ENCODE measurements at places on chromosomes 16 and 17.

DNA sequence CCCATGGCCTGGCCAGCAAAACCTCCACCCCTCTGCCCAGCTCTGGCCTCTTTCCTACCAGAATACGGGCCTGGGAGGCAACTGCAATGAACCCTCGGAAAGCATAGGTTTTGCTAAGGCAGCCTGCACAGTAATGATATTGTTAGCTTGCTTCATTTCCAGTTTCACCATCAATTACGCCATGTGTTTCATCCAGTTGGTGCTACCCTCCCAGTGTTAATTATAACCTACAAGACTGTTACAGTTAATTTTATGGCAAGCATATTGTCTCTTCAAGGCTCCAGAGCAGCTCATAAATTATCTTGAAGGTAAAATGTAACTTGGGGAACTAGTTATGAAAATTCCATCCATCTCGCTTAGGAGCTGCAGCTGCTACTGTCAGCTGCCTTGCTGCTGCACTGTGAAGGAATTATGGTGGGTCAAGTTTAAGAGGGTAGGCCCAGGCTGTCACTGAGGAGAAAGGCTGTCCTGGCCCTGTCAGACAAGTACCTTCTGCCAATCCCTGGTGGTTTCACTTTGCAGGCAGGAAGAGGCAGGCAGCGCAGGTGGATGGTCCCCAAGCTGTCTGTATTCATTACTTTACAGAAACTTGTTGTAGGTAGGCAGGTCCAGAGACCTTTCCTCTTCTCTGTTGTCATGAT lies 242.9 kb downstream of the FTO start:
- DNase-seq = no peak

DNA sequence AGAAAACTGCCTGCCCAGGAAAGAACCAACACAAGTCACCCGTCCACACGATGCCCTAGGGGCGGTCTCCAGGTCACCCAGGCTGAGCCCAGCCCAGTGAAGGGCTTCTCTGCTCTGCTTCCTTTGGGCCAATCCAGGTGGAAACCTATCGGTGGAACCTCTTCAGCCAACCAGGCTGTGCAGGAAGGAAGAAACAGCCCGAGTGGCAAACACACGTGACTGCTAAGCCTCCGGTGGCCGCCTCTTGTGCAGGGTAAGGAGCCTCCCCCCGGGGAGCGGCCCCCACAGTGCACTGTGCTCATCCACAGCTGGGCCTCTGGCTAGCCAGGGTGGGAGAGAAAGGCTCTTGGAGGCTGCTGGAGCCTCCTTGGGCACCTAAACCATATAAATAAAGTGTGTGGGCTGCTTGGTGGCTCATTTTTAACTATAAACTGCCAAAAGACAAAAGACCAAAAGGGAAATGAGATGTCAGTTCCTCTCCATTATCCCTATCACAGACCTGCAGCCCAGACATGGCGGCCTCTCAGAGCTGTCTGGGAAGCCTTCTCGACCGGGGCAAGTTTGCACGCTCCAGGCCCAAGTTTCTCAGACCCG lies 2.4 kb downstream of the RTN4RL1 start:
- DNase-seq = no peak

- no peak for DNase-seq
These were observed 78.2 kb upstream of the DNAH17 start for GRCh38 chr17:78655251-78655940.

GRCh38 chr17:1629504-1630310 lies 1.1 kb upstream of the SLC43A2 start:
- peak; percentile 63 for DNase-seq

GRCh38 chr17:59853168-59853918 lies 39.4 kb downstream of the TUBD1 start:
- no peak for DNase-seq

DNA sequence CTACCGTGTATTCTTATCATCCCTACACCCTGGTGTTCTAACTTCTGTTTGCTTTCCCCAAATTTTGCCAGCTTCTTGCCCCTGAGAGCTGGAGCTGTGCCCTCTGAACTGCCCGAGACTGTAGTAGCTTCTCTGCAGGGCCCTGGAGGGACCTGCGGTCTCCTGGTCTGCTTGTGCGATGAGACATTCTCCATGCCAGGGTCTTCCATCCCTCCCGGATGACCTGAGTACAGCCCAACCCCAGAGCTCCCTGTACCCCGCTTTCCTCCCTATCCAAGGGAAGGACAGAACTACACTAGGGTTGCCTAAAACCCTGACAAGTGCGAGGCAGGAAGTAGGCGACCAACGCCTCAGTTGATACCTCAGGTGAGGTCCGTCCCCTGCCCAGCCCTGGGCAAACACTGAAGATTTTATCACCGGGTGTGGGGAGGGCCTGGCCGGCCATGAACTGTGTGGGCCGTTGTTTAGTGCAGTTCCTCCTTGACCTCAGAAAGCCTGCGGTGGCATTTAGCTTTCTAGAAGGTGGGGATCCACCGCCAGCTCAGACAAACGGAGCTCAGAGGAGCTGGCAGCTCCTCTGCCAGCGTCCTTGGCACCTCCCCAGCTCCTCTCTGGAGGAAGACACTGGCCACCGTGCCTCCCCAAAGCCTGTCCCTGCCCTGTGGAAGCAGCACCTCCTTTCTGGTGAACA lies 13.7 kb downstream of the CANT1 start:
- DNase-seq = no peak

- DNase-seq = no peak
These were observed 2.6 kb upstream of the MYCBPAP start for GRCh38 chr17:50505591-50506130.

DNA sequence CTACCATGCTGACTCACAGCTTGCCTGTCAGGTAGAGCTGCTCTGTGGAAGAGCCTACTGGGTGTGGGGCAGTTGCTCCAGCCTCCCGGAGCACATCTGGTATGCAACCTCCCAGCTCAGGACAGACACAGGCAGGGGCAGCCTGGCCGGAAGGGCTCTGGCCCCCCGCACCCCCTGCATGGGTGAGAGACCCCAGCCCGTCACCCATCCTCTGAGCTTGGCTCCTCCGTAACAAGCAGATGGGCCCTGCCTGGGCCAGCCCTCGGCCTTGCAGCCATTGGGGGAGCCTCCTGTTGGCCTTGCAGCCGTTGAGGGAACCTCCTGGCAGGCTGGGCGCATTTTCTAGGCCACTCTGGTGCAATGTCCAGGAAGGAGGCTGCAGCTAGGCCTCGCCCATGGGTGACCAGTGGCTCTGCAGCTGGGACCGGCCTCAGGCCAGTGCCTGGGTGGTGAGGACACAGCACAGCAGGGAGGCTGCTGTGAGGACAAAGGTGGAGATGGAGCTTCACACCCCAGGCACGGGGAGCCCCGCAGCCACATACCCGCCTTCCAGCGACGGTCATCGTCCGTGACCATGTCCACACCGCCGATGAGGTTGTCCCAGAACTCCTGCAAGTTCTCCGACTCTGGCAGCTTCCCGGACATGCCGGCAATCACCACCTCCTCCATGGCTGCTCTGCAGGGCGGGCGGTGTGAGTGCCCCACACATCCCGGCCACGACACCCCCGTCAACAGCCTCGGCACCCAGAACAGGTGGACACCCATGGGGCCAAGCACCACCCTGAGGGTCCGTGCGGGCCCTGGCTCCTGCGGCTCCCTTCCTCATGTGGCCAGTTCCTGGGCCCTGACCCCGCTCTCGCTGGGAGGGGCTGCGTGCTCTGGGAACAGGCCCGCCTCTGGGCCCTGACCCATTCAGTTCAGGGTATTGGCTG lies 2.0 kb downstream of the FASN start:
- no peak for DNase-seq

DNA sequence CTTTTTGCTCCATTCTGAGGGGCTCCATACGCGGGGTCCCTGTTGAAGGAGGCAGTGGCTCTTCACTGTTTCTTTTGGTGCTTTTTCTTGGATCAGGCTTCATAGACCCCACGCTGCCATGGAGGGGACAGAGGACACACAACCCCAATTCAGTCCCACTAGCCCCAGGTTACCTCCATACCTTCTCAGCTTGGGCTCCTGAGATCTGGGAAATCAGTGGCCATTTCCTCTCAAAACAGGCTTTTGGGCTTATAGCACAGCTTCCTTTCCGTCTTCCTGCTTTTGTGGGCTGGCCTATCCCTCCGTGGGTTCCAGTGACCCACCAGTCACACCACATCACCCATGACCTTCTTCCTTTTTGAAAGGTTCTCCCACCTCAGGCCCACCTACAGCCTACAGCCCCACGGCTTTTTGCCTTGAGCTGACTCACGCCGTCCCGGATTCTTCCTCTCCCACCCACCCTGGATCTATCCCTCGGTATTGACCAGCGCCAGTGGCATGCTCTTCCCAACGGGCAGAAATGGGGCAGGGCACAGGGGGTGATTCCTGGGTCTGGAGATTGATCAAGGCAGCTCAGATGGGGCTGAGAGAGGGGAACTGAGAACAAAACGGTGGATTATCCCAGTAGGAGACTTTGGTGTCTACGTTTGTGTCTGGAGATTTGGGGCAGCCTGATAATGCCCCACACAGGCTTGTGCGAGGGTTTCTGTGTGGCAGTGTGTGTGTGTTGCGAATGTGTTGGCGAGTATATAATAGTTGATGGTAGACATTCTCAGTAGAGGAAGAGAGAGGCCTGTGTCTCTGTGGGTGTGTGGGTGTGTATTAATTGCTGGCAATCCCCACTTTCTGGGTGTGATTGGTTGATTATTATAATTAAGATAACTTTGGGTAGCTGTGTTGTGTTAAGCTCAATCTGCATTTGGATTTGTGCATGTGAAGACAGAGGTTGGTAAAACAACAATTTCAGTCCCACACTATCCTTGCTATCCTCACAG lies 3.8 kb downstream of the TBX21 start:
- DNase-seq = no peak

DNA sequence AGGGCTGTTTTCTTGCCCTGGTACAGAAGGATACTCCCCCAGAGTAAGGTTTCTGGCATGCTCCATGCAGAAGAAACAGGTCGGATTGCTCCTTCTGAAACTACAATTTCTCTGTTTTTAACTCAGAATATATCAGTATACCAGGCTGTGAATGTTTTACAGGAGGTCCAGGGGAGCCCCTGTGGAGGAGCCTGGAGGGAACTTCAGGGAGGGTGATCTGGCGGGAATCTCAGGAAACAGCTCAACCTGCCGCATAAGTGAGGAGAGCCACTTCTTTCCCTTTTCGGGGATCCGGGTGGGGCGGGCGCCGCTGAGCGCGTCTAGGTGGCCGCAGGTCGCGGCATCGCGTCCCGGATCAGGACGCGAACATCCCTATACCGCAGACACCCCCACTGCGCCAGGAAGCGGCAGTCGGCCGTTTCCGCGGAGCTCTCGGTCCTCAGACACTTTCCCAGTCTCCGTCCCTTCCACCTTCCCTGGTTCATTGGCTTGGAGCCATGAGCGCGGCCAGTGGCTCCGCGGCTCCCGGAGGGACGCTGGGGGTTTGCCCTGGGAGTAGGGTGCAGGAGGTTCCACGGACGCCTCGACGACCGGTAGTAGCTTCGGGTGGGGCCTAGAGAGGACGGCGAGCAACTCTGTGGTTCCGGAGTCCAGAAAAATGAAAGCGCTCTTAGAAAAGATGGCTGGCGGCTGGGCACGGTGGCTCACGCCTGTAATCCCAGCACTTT lies 3.1 kb upstream of the ZNF764 start:
- DNase-seq = no peak

GRCh38 chr17:18163547-18163946 lies 20.1 kb upstream of the ALKBH5 start:
- no peak for DNase-seq

Data from stimulated activated CD4-positive, alpha-beta T cell treated with anti-CD3 and anti-CD28 coated beads, Interleukin-1b, Interleukin-23, amount 100 ng/mL, for 4 hours (primary cell).